ENCODE measurements at places on chromosomes 6 and 20. TPM values are rescaled to one million over a fixed set of nuclear protein-coding genes. Genes with fewer than 3 reads are reported as not detected.

PPP1R3D gene
- total RNA-seq, result 18.1 TPM

- no peaks in the 10 kb centered on the region for H3K4me1 ChIP-seq
- H3K36me3 ChIP-seq, result no peaks in the 10 kb centered on the region
- H3K27me3 ChIP-seq, result no peaks in the 10 kb centered on the region
- H3K27ac ChIP-seq, result no peak overlapping the region
Observed at GRCh38 chr6:106908386-106908840, 66.1 kb downstream of the CD24 start.

DNA sequence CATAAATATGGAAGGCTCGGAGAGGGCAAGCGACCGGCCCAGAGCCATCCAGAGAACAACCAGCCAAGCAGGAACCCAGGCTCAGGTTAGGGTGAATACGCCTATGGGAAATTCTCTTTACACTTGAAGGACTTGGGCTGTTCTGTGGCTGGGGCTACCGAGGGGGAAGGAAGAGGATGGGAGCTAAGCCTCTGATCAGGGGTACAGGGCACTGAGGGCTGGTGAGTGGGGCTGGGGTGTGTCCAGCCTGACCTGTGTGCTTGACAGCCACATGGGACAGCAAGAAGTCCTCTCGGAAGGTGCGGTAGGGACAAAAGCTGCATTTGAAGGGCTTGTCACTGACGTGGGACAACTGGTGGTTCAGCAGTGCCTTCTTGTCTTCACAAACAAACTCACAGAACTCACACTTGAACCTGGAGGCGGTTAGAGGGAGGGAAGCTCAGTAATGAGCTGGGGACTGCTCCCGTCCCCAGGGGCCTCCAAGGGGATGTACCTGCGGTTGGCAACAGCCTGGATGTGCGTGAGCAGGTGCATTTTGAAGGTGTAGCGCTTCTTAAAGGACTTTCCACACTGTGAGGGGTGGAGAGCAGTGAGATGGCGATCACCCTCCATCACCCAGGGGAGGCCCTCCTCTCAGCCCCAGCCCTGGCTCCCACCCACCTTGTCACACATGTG is 11.9 kb downstream of the ZNF335 start:
- no peaks in the 10 kb centered on the region for H3K27me3 ChIP-seq
- no peak for DNase-seq
- H3K4me1 ChIP-seq, result no peaks in the 10 kb centered on the region
- H3K36me3 ChIP-seq, result peaks cover 98% of the 10 kb centered on the region

DNA sequence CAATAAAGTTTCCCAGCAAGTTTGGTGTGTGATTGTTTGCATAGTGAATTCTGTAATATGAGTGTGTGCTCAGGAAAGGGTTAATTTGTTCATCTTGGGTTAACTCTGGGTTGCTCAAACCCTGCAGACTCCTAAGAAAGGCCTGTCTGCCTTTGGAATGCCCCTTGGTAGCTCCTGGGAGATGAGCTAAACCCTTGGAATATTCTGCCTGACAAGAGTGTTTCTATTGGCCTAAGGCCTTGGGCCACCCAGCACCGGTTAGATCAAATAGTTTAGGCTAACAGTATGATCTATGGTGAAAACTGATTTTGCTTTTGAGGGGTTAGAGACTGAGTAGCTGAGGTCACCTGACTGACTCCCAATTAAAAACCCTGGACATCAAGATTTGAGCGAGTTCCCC is 248.3 kb downstream of the GRM1 start:
- peaks cover 5% of the 10 kb centered on the region for H3K4me1 ChIP-seq
- no peaks in the 10 kb centered on the region for H3K27me3 ChIP-seq
- no peak overlapping the region for H3K4me3 ChIP-seq
- no peak for DNase-seq
- no peak overlapping the region for H3K27ac ChIP-seq

- no peak for DNase-seq
- no peak overlapping the region for H3K27ac ChIP-seq
- no peaks in the 10 kb centered on the region for H3K27me3 ChIP-seq
- no peak overlapping the region for H3K4me3 ChIP-seq
Observed at GRCh38 chr20:9903048-9903655, 64.3 kb upstream of the PAK5 start.
